ENCODE measurements at places on chromosomes 7 and 10. TPM values are rescaled to one million over a fixed set of nuclear protein-coding genes. Genes with fewer than 3 reads are reported as not detected.
A peak's percentile ranks its signal among the peaks of the same experiment; 100 is the strongest.

- DNase-seq, result peak; percentile 54
Observed at GRCh38 chr10:33412653-33413361, 78.3 kb upstream of the NRP1 start.

- DNase-seq, result no peak
Observed at GRCh38 chr7:101114492-101114891, 12.4 kb upstream of the SERPINE1 start.

DNA sequence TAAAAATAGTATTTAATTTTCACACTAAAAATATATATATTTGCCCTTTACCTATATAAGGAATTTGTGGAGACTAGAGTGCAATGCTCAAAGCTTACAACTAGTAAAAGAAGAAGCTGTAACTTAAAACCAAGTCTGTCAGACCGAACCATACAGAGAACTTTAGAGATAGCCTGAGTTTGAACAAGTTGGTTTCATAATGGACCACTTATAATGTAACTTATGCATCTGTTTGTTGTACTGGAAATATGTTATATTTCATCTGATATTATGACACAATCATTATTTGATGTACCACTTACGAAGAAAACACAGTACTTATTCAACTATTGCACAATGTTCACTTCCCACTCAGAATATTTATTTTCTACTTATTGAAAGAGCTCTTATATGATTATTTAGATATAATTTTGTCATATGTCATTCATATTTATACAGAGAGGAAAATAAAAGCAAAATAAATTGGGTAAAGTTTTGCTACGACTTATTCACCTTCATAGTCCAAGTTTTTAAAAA, 462.8 kb downstream of the ATRNL1 start:
- no peak for DNase-seq

- DNase-seq, result no peak
Observed at GRCh38 chr7:105674200-105674920, 93.1 kb upstream of the EFCAB10 start.

DNA sequence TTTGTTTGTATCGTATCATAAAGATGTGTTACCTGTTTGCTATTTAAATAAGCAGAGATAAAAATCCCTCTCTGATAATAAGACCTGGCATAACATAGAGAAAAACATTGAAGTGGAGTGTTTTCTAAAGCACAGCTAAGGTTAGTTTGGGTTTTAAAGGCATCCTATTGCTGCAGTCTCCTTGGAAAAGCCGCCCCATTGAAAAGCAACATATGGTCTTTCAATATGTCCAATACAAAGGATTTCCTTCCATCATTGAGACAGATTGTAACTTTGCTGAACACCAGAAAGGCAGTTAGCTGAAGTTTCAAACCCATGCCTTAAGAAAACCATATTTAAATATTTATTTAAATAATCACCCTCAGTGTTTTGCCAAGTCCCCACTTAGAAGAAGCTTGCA, 898.5 kb upstream of the KCND2 start:
- no peak for DNase-seq

DNA sequence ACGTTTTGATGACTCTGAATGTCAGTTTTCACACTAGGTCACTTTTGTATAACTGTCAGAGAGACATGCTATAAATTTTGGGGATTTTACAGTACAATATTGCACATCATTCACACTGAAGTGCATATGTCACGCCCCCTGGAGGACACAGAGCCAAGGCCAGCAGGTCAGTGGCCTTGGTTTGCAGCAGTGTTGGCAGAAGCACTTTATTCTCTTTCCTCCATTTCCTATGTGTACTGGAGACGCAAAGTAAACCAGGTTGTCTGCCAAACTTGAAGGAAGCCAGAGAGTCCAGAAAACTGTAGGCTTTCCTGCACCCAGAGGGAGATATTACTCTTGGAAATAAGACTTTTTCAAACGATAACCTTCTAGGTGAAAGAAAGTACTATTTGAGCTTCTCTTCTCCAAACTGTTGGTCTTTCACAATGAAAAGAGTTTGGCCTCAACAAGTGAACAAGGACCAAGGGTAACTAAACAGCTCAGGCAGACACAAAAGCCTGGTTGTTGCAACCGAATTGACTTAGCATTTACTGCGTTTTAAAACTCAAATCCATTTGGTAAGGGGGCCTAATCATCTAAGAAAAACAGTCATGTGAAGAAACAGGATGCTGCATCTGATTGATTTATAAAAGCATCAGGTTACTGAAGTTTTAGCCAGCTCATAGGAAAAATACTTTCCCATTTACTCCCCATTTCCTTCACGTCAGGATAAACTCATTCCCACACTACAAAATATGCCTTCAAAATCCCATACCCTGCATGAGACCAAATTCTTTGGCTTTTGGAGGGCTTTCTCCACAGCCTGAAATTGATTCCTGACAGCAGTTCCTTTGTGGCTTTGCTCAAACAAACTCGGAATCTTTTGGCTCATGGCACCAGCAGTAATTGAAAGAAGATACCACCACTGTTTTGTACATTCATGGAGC, 83.0 kb upstream of the SEC61G start:
- DNase-seq, result peak; percentile 52

- no peak for DNase-seq
Observed at GRCh38 chr7:158410720-158411119, 176.9 kb downstream of the PTPRN2 start.

- no peak for DNase-seq
Observed at GRCh38 chr10:47104786-47105385, 193.7 kb downstream of the PTPN20 start.

DNA sequence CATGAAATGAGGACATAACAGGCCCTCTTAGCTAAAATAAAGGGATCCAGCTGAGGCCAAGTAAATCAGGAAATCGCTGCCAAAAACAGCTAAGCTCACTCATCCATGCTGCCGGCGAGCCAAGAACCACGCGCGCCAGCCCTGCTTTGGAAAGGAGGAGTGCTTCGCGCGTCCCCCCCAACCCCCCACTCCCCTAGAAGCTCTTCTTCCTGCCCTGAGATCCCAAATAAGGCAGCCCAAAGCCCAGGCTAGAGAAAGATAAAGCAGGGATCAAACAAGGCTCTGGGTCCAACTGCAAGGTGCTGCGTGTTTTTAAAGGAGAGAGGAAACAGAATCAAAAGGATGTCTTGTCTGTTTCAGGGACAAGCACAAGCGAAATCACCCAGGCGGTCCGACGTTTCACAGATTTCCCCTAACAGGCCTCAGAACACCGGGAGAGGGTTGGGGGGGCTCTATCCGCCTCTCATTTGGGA, 168.3 kb upstream of the AUTS2 start:
- no peak for DNase-seq

DNA sequence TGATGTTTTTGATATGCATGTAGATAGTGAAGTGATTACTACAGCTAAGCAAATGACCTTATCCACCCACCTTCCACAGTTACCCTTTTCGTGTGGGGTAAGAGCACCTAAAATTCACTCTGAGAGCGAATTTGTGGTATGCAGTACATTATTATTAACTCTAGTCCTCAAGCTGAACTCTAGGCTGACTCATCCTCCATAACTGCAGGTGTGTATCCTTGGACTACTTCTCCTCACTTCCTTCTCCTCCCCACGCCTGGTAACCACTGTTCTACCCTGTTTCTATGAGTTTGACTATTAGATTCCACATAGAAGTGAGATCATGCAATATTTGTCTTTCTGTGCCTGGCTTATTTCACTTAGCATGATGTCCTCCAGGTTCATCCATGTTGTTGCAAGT, 484.6 kb downstream of the GATA3 start:
- DNase-seq, result no peak

GRCh38 chr10:81135851-81136250, 598.1 kb downstream of the SH2D4B start:
- DNase-seq, result no peak

DNA sequence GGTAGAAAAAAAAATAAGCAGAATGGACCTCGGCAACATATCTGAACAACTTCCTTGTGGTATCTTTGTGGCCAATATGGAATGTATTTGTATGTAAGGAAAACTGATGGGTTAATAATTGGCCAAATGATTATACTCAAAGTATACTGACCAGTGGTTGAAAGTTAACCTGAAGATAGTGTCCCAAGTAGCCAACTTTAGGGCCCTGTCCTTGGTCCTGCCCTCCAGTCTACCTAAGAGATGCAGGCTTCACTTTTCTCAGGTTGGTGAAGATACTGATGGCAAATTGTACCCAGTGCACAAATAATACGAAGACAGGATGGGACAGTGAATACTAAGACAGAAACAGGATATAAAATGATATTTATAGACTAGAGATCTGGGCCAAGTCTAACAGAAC, 109.2 kb downstream of the SORCS3 start:
- DNase-seq, result no peak

DNA sequence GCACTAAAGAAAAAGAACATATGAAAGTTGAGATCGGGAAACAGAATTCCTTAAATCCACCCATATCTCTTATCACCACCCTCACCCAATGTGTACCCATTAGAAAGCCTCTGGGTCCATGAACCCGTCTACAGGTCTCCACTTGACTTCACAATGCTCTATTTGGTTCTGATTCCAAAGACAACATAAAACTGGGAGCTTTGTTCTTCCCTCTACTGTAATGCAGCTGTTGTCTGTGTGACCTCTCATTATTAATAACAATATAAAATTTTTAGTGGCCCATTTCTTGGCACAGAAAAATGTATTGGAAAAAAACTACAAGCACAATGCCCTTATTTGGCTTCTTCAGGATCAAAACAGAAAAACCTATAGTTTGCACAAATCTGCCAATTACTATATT, 30.0 kb downstream of the DOCK4 start:
- no peak for DNase-seq

GRCh38 chr10:2036209-2036608, 298.9 kb upstream of the ADARB2 start:
- no peak for DNase-seq

DNA sequence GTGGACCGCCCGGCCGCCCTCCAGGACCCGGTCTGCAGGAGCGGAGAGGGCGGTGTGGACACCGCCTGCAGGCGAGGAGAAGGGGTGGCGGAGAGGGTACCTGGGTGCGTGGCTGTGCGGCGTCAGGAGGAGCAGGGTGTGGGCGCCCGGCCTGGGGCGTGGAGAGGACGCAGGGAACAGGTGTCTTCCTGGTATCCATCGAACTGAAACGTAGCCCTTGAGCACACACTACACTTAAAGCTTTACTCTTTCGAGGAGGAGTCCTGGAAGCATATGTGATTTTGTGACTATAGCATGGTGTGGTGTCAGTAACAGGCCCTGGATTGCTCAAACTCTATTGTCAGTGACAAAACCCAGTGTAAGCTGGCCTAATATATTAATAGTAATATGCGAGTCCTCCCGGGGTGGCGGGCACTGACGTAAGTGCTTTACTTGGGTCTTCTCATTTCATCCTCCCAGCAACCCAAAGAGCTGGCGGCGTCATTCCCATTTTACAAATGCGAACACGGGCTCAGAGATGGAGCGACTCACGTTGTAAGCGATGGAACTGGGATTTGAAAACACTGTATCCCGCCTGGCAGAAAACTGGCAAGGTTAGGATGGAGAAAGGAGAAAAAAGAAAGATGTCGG, 508 bp upstream of the TECPR1 start:
- no peak for DNase-seq

DNA sequence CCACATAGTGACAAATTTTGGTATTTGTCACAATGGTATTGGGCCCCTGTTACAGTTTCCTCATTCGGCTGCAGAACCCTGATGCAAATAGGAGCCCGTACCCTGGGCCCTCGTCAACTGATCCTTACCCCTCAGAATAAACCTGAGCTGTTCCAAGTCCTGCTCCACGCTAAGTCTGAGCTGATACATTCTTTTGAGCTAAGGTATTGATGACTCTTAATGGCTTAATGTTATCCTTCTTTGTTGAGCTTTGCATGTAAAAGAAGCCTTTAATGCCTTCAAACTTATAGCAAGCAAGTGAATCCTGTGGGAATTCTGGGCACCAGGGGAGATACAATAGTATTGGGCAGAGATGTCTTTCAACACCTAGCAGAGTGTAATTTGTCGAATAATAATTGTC, 31.8 kb downstream of the GATA3 start:
- no peak for DNase-seq

DNA sequence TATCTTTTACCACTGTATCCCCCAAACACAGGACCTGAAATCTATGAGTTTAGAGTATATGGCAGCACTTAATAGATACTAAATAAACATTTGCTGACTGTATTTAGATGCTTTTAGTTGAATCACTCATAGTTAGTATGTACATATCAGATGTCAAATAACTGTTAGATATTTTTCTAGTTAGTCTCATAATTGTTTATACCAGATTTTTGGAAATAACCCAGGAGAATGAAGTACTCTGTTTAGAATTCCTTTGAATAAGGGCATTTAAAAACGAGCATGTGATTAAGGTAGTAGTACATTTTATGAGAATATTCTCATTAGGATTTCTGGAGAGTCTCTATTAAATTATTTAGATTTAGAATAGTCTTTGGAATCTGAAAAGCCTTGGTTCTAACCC, 22.3 kb upstream of the ZEB1 start:
- no peak for DNase-seq

- DNase-seq, result no peak
Observed at GRCh38 chr7:5679813-5680473, 101.5 kb downstream of the RNF216 start.

DNA sequence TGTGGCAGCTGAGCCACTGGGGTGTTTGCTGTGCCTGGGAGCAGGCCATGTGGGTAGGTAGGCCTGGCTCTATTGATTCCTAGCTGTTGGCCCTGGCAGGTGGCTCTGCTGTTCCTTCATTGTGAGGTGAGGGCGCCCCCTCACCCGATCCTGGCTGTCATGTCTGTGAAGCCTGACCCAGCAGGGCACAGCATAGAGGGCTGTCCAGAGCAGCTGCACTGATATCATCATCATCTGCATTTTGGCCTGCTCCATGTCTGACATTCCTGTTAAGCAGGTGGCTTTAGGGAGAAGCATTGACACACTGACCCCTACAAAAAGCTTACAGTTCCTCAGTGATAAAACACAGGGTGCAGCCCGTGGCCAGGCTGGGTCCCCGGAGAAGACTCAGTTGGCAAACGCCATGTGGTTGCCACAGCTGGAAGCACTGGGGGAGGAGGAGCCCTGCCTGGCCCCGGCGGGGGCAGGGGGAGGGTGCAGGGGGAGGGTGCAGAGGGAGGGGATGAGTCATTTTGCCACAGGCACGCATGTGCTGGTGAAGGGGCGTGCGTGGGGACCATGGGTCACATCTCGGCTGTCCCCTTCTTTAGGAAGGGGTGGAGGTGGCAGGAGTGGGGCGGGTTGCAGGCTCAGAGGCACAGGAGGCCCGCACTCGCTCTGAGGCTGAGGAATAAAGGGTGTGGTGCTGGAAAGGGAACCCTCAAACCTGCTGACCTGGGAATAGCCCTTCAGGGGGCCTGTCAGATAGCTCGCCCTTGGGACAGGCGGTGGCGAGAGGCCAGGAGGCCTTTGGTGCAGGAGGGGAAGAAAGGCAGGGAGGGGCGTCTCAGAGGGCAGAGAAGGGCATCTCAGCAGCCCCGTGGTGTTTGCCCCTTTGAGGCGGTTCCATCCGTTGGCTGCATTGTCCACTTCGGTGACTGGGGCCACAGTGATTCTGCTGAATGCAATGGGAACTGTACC, 31.6 kb downstream of the IKZF1 start:
- no peak for DNase-seq

Gene TMEM168
- 22.3 TPM for polyA plus RNA-seq

Gene PHKG1
- 0.16 TPM for polyA plus RNA-seq

Gene SH2D4B
- not detected for polyA plus RNA-seq

Gene GNGT1
- not detected for polyA plus RNA-seq

Gene CNPY1
- not detected for polyA plus RNA-seq

Gene VAX1
- polyA plus RNA-seq, result 0.23 TPM

Gene GPR85
- 2.6 TPM for polyA plus RNA-seq

Gene UNCX
- polyA plus RNA-seq, result not detected

Gene LRRD1
- 0.06 TPM for polyA plus RNA-seq

Gene UTF1
- polyA plus RNA-seq, result not detected
